ENCODE measurements at places on chromosomes 3 and 15.

GRCh38 chr3:40754994-40755393 is 230.2 kb downstream of the ZNF621 start:
- no peaks in the 10 kb centered on the region for H3K4me1 ChIP-seq
- DNase-seq = peak; percentile 79
- H3K36me3 ChIP-seq = no peaks in the 10 kb centered on the region
- no peak overlapping the region for H3K4me3 ChIP-seq

DNA sequence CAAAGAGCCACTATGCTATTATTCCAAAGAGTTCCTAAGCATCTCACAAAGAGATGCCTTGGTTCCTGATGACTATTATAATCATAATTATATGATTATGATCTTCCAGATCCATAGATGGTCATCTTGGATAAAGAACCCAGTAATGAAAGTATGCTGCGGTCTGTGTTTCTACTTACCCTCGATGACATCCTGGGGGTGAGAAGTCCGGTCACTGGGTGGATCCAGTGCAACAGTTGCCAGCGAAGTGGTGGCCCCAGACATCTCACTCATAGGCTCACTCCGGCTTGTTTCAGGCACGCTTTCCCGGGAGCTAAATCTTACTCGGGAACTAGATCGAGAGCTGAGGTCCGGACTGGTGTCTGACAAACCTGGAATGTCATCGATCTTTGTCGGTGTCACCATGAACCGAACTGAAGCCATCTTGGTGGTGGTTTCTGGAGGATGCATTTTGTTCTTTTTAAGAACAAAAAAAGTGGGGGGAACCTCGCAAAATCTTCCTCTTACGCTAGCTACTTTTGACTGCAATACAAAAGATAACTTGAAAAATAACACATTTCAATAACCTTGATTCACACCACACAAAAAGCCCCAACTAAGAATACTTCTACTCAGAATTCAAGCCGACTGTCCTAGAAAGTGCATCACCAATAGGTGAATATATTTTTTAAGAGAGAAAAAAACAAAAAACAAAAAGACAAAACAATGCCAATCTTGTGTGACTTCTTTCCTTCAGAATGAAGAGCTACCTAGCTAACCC is 1.2 kb downstream of the SLC12A6 start:
- H3K4me3 ChIP-seq = peak overlapping the region; percentile 58
- H3K27ac ChIP-seq = peak overlapping the region; percentile 93
- no peak for DNase-seq
- H3K36me3 ChIP-seq = peaks cover 7% of the 10 kb centered on the region
- peaks cover 51% of the 10 kb centered on the region for H3K4me1 ChIP-seq

GRCh38 chr3:71865727-71866126 is 80.8 kb upstream of the PROK2 start:
- H3K36me3 ChIP-seq = no peaks in the 10 kb centered on the region
- no peak overlapping the region for H3K27ac ChIP-seq
- no peaks in the 10 kb centered on the region for H3K27me3 ChIP-seq

- no peak for DNase-seq
- H3K4me3 ChIP-seq = no peak overlapping the region
- H3K4me1 ChIP-seq = no peaks in the 10 kb centered on the region
- no peak overlapping the region for H3K27ac ChIP-seq
- H3K36me3 ChIP-seq = no peaks in the 10 kb centered on the region
These were observed 1034.6 kb downstream of the NSUN3 start for GRCh38 chr3:95097493-95097892.

- no peaks in the 10 kb centered on the region for H3K27me3 ChIP-seq
- DNase-seq = no peak
- no peaks in the 10 kb centered on the region for H3K36me3 ChIP-seq
- no peak overlapping the region for H3K27ac ChIP-seq
These were observed 1.3 kb downstream of the PLCH1 start for GRCh38 chr3:155743606-155744005.

DNA sequence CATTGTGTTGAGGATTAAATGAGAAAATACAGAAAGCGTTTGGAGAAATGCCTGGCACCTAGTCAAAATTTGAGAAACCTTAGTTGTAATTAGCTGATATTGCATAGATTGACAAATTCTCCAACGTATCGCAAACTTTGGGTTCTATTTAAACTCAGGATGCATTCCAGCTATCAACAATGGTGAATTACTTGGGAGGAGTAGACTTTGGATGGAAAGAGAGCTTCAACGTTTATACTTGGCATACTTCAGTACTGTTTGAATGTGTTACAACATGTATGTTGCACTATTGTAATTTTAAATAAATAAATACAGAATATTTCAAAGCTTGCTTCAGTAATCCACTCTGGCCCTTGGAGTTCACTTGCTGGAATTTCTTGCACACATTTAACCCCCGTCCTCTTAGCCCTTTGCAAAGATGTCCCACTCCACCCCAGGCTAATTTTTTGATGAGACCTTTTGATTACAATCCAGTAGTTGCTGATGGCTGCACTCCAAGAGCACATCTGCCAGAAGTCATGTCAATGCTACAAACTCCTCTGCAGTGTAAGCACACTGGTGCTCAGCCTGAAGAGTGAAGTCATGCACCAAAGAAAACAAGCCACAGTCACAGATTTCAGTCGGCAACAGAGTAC is 4.7 kb upstream of the DIS3L start:
- no peak overlapping the region for H3K4me3 ChIP-seq
- peaks cover 32% of the 10 kb centered on the region for H3K4me1 ChIP-seq
- no peaks in the 10 kb centered on the region for H3K27me3 ChIP-seq
- H3K36me3 ChIP-seq = no peaks in the 10 kb centered on the region
- H3K27ac ChIP-seq = no peak overlapping the region
- no peak for DNase-seq
